NCI-H1105 treated with DMSO at 0.1 percent for 48 hours (cell line): ENCODE measurements at places on chromosomes 2 and 18.

DNA sequence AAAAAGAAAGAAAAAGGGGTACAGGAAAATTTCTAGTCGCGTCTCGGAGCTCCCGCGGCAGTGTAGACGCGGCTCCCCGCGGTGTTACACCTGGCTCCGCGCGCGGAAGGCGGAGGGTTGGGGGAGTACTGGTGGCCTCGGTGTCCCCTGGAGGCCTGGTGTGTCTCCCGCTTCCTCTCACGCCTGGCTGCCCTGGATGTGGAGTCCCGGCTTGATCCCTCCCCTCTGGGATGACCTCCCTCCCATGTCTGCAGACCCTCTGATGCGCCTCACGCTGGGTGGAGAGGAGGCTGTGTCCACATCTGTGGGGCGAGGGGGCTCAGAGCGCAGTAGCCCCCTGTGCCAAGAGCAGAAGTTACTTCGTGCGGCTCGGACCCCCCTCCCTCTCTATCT lies 1.2 kb downstream of the KIF5C start:
- peak; percentile 57 for DNase-seq

- peak; percentile 67 for DNase-seq
Observed at GRCh38 chr18:39786477-39786876, 2168.6 kb upstream of the PIK3C3 start.

DNA sequence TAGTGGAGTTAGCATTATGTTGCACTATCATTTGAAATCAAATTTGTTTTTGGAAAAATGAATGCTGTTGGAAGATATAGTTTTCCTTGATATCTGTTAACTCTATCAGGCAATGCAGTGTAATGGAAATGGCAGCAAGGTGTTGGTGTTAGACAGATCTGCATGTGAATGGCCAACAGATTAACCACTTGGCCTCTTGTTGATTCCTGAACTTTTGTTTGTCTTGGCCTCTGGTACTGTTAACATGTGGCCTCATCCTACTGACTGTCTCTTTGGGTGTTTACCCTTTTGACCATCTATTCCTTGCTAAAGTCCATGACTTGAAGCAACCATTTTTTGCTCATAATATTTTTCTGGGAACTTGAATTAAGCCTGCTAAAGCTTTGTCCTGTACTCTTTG lies 110.2 kb upstream of the CDH2 start:
- DNase-seq, result no peak

DNA sequence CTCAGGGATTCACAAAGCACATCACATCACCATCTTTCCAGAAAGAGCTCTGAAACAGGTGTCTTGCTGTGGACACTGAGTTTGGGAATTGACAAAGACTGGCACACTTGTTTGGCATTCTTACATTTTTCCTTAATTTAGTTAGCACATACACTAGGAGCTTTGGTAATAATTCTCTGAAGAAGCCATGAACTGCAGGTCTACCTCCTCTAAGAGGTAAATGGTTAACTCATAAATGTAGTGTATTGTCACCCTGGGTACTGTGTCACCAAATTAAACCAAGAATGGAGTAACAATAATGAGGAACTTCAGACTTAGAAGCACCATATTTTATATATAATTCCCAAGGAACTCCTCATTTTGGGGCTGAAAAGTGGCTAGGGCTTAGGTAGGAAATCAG lies 22.6 kb downstream of the EIF4E2 start:
- no peak for DNase-seq

- DNase-seq, result no peak
Observed at GRCh38 chr2:191374366-191374765, 129.2 kb downstream of the MYO1B start.

- DNase-seq, result no peak
Observed at GRCh38 chr18:48986851-48987761, 36.3 kb upstream of the SMAD7 start.

GRCh38 chr18:37654731-37655369 lies 89.3 kb upstream of the CELF4 start:
- DNase-seq, result no peak

GRCh38 chr2:46780801-46781445 lies 134.7 kb downstream of the MCFD2 start:
- DNase-seq, result no peak

GRCh38 chr2:236512902-236513435 lies 56.7 kb upstream of the ACKR3 start:
- peak; percentile 18 for DNase-seq

- DNase-seq, result no peak
Observed at GRCh38 chr2:74001781-74002504, 17.2 kb downstream of the TET3 start.

- DNase-seq, result no peak
Observed at GRCh38 chr2:280650-281110, 7.2 kb downstream of the ALKAL2 start.

DNA sequence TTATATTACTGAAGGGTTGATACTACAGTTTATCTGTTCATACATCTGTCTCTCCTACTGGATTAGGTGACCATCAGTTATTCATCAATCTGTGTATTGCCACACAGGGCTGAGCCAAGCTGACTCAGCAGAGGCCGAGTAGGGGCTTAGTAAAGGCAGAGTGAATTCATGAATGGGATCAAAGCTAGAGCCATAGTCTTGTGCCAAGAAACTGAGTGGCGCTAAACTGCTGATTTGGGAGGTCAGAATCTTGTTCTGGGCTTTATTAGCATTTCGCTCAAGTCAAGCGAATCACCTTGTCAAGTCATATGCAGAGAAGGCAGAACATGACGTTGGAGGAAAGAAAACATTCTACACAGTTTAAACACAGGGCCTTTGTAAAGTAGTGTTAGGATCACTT lies 34.1 kb downstream of the SOCS6 start:
- DNase-seq, result no peak

GRCh38 chr18:9659499-9660375 lies 45.4 kb upstream of the PPP4R1 start:
- DNase-seq, result no peak

GRCh38 chr18:62953663-62954062 lies 238.3 kb downstream of the PHLPP1 start:
- no peak for DNase-seq

GRCh38 chr2:231709636-231709980 lies 1.3 kb downstream of the PTMA start:
- peak; percentile 22 for DNase-seq

GRCh38 chr18:31631526-31631925 lies 39.8 kb downstream of the TTR start:
- DNase-seq, result no peak

- no peak for DNase-seq
Observed at GRCh38 chr2:10655499-10656225, 34.1 kb downstream of the NOL10 start.

- DNase-seq, result no peak
Observed at GRCh38 chr2:19409046-19409445, 50.6 kb upstream of the OSR1 start.

GRCh38 chr2:46010925-46011490 lies 286.2 kb upstream of the EPAS1 start:
- DNase-seq, result peak; percentile 36

GRCh38 chr2:215436705-215437565 lies 1.1 kb upstream of the FN1 start:
- DNase-seq, result no peak

GRCh38 chr2:9237831-9238230 lies 31.2 kb downstream of the ASAP2 start:
- DNase-seq, result no peak

DNA sequence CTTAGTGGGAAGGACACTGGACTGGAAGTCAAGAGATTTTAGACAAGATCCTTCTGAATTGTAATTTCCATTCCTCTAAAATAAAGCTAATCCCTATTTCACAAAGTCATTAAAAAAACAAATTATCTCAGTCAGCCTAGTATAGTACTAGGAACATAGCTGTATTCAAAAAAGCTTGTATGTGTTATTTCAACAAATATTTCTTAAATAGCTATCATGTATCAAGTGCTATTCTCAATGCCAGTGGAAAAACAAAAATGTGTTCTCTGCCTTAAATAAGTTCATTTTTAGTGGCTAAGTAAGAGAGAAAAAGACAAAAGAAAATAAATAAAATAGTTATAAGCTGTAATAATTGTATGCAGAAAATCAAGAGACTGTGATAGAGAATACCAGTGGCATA lies 541.8 kb upstream of the CDH2 start:
- DNase-seq, result no peak

DNA sequence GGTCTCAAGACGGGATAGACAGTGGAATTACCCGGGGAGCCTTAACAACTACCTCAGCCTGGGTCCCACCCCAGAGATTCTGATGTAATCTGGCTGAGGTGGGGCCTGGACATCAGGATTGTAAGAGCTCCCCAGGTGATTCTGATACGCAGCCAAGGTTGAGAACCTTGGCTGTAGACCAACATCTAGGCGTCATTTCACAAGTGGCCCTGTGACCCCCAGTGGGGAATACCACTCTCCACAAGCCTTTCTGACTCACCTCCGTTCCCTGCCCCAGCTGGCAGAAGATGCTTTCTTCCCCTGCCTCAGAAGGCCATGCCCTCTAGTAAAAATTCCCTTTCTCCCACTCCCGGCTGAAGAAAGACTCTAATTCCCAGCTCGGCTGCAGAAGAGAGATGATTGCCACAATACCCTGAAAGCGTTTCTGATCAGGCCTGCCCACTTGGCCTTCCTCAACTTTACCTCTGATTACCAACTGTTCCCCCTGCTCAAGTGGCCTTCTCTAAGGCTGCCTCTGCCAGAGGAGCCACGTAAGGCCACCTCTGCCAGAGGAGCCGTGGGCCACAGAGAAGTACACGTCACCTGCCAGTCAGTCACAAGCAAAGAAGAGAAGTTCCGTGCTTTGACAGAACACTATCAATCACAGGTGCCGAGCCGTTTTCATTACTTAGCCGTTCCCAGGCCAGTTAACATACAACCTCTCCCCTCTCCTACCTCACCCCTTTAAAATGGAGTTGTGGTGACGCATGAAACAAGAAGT lies 116.8 kb upstream of the PKDCC start:
- DNase-seq, result no peak

DNA sequence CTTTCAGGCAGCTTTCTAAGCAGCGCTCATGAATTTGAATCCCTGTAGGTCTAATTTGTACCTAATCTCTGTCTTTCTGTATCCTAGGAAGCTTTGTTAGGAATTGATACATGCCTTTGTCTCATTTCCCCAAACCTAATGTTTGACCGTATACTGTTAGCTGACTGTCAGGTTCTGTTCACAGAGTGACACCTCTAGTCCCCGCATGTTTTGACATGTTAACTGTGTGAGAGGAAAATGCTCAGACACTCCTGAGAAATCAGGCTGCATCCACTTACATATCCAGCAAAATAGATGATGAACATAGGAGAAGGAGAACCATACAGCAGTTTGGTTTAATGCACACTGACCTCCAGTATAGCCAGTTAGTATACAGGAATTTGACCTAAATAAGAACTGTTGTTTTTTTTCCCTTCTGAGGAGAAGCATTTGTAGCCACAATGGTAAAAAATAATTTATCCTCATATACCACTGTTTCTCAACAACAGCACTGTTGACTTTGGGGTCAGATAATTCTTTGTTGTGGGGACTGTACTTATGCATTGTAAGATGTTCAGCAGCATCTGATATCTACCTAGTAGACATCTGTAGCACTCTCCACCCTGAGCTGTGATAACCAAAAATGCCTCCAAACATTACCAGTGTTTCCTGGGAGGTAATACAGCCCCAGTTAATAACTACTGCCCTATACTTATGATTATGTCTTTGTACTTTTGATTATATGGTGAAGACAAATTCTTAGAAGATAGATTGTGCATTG lies 130.9 kb downstream of the NCOA1 start:
- no peak for DNase-seq

DNA sequence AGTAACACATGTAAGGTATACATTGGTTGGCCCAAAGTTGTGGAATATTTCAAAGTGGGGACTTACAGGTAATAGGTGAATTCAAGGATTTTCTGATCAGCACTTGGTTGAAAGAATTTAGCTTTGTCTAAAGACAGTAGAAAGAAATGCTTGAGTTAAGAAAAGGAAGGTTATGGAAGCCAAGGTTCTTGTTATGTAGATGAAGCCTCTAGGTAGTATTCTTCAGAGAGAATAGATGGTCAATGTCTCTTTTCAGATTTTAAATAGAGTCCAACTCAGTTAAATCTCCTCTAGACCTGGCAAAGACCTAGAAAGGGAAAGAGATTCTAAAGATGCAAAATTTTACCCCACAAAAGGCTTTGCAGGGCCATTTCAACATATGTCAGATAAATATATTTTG lies 157.4 kb downstream of the ANKRD30B start:
- no peak for DNase-seq

DNA sequence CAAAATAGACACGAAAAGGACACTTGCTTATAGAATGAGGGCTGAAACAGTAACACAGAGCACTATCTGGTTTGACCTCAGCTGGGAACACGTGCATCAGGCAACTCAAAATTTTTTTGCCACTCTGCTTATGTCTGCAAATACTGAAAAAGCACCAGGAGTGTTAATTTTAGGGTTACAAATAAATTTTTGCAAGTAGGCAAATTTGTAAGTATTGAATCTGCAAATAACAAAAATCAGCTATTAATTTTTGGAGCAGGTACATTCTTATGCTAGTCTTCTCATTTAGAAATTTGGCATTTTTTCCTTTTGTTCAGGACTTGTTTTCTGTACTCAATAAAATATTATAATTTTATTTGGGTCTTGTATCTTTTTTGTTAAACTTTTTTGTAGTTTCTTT lies 29.7 kb downstream of the DYTN start:
- no peak for DNase-seq

- no peak for DNase-seq
Observed at GRCh38 chr2:68251855-68252399, 405 bp downstream of the PPP3R1 start.

- DNase-seq, result no peak
Observed at GRCh38 chr2:155930312-155930711, 402.2 kb downstream of the NR4A2 start.

DNA sequence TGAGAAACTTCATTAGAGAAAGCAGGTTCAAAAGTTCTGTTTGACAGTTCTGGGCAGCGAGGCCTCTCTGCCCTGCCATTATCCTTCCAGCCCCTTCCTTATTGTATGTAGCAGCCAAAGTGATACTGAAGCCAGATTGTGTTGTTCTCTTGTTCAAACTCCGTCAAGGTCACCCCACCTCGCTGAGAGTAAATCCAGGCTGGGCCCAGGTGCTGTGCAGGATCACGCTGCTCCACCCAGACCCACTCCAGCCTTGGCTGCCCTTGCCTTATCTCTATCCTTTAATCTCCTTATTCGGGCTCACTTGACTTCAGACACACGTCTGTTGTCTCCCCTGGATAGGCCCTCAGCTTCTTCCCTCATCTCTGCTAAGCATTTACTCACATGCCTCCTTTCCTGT lies 196.1 kb downstream of the CPS1 start:
- no peak for DNase-seq

DNA sequence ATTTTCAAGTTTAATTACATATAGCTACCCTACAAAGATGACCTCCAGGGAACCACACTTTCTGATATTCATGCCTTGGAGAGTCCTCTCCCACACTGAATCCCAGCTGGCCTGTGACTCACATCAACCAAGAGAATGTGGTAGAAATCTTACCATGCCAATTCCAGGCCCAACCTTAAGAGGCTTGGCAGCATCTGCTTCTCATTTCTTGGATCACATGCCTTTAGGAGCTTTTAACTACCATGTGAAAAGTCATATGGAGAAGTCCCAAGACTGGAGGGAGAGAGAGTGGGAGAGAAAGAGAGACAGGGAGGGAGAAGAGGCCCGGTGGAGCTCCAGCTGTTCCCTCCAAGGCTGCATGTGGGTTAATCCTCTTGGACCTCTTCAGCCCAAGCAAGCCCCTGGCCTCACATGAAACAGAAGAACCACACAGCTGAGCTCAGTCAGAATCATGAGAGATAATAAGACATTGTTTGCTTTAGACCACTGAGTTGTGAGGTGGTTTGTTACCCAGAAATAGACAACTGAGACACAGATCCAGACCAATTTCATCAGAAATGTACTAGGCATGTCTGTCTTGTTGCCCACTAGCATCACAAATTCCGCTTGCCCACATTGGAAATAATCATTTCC lies 190.7 kb downstream of the MTCL1 start:
- no peak for DNase-seq
